CD4-positive, alpha-beta T cell treated with Interferon alpha-2 for 1 hour (primary cell): ENCODE measurements at places on chromosomes 16 and 17.

DNA sequence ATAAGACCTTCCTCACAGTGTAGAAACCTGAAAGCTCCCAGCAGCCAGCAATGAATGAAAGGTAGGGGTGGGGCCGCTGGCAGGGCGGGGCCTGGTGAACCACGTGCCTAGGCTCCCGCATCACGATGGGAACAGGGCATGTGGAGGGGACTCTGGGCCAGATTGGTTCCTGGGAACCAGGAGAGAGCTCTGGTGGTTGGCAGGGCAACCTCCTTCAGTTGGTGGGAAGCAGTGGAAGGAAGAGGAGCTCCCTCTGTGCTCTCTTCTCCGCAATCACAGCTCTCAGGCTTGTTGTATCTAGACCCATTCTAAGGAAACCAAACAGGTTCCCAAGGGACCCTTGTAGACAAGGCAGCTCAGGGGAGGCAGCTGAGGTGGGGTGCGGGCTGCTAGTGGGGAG lies 10.5 kb downstream of the GGA2 start:
- no peak for DNase-seq

DNA sequence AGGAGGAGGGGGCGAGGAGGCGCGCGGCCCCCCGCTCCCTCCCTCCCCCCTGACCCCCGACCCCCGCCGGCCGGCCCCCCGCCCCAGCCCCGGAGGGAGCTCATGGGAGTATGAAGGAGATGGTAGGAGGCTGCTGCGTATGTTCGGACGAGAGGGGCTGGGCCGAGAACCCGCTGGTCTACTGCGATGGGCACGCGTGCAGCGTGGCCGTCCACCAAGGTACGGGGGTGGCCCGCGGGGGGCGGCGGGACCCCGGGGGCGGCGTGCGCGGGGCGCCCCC lies 390 bp downstream of the MLLT6 start:
- no peak for DNase-seq

DNA sequence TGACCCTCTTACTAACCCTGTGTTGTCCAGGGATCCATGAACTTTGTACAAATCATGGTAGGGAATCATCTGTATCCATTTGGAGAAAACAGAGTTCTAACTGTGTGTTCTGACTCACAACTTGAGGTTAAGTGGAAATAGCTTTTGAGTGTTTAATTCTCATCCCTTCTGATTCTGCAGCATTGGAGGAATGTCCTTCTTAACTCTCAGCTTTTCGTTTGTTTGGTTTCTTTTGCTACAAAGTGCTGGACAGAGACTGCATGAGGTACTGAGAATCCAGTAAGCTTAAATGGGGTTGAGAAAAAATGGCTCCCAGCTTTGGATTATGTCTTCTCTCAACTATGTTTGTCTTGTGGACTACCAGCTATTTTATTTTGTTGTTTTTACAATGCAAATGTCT lies 352.1 kb upstream of the KIF2B start:
- no peak for DNase-seq

GRCh38 chr17:82299452-82299851 lies 18.0 kb downstream of the CD7 start:
- DNase-seq: peak; percentile 28

- DNase-seq: no peak
Measured at GRCh38 chr17:17994271-17995069, 21.8 kb downstream of the DRC3 start.

GRCh38 chr17:16923097-16923903 lies 48.6 kb downstream of the TNFRSF13B start:
- no peak for DNase-seq

DNA sequence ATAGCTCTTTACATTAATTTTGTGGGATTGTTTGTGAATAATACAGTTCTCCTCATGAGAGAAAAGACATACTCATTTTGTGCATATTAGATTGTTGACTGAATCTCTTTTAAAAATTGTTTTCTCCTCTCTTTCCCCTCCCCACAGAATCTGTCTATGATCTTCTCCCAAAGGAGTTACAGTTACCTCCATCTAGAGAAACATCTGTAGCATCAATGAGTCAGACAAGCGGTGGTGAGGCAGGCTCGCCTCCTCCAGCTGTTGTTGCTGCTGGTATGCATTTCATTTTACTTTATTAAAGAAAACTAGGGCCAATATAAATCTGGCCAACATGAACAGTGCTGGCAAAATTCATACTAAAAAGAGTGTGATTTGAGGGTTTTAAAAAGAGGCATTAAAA lies 60.5 kb downstream of the NFAT5 start:
- no peak for DNase-seq

- DNase-seq: no peak
Measured at GRCh38 chr17:15255713-15256454, 9.2 kb downstream of the PMP22 start.

DNA sequence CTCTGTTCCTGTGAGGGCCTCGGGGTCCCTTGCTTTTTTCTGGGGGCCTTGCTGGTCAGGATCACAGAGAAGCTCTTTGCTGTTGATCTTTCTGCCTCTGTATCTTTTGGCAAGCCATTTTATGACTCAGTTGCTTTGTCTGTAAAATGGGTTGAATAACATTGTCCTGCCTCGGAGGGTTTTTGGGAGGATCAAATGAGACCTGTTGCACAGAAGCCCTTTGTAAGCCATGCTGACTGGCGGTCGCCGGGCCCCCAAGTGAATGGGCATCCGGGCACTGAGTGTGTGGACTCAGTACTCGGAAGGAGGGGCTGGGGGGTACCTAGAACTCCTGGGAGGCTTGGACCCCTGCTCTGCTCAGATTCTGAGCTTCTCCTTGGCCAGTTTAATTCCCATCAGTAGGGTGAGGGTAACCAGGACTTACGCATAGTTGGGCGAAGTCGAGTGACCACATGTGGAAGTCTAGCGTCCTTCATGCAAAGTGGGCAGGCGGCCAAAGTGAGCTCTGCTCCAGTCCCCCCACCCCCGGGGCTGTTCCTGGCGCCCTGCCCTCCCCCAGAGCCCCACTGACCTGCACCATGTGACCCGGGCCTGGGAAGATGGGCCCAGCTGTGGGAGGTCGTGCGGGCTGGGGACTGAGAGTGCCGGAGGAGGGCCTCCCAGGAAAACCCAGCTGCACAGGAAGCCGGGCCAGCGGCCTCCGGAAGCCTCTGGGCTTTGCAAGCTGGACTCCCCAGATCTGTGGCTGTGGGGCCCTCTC lies 284.0 kb downstream of the SEC14L1 start:
- no peak for DNase-seq

- no peak for DNase-seq
Measured at GRCh38 chr17:66763056-66763455, 71.9 kb upstream of the CACNG5 start.

DNA sequence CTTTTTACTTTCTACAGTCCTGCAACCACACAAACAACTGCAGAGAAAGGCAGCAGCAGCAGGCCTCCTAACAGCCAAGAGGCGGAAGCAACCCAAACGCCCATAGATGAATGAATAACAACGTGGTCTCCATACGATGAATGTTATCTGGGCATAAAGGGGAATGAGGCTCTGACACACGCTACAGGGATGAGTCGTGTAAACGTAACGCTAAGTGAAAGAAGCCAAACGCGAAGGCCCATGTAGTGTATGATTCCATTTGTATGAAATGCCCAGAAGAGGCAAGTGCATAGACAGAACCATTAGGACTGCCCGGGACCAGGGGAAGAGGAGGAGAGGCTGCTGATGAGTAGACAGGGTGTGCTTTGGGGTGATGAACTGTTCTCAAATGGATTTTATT lies 94.8 kb upstream of the DNAH17 start:
- no peak for DNase-seq

DNA sequence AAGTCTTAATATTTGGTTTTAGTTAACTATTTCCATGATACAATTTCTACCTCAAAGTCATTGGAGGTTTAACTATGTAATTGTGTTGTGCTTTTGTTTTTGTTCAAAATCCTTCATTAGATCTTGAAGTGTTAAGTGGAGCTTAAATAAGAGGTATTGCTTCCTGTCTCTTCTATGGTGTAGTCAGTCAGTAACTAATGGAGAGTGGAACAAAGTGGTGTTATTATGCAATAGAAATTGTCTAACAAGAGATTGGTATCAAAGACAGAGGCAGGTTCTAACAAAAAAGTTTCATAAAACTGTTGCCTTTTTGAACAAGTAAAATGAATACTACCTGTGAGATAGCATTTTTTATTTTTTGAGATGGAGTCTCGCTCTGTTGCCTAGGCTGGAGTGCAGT lies 45.2 kb downstream of the GRB7 start:
- DNase-seq: no peak

- peak; percentile 69 for DNase-seq
Measured at GRCh38 chr16:11396241-11397048, 51.2 kb downstream of the RMI2 start.

GRCh38 chr17:37662353-37662752 lies 19.1 kb upstream of the DDX52 start:
- DNase-seq: no peak

- no peak for DNase-seq
Measured at GRCh38 chr17:82445542-82445941, 5.0 kb downstream of the CYBC1 start.

DNA sequence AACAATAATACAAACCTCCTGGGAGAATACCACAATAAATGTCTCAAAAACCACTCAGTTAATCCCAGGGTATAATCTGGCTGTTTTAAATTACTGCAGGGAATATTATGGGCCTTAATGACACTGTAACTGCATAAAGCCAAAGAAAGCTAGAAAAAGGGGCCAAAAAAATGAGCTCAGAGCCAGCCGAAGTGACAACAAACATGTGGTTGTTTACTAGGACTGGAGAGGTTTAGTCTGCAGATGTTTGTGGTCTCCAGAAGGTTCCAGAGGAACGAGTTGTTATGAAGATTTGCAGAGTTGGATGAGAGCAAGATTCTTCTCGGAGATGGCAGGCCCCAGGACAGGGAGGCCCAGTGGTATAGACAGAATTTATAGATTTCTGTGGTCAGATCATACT lies 97.1 kb upstream of the AKTIP start:
- no peak for DNase-seq

DNA sequence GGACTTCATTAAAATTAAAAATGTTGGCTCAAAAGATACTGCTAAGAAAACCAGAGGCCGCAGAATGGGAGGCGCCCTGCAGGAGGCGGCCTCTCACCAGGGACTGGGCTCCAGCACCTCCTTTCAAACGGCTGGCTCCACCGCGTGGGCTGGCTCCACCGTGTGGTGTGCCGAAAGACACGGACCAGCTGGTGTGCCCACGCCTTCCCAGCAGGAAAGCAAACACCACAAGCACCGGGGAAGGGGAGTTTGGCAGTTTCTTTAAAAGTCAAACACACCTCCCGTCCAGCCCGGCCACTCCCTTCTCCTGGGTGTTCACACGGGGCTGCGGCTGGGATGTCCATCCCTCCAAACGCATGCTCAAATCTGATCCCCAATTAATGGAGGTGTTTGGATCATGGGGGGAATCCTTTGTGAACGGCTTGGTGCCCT lies 13.9 kb downstream of the HAGH start:
- peak; percentile 35 for DNase-seq

GRCh38 chr16:19375561-19376158 lies 42.0 kb upstream of the TMC5 start:
- peak; percentile 23 for DNase-seq

- no peak for DNase-seq
Measured at GRCh38 chr17:62657690-62658089, 30.2 kb downstream of the MRC2 start.

GRCh38 chr17:72518753-72519597 lies 398.2 kb downstream of the SOX9 start:
- DNase-seq: no peak

GRCh38 chr17:885971-886571 lies 93.5 kb downstream of the NXN start:
- no peak for DNase-seq

- DNase-seq: no peak
Measured at GRCh38 chr17:55341432-55341831, 76.7 kb downstream of the HLF start.

GRCh38 chr17:36204724-36205500 lies 6.0 kb upstream of the CCL4L2 start:
- no peak for DNase-seq

- peak; percentile 73 for DNase-seq
Measured at GRCh38 chr17:4945176-4945943, 3.0 kb downstream of the PFN1 start.

DNA sequence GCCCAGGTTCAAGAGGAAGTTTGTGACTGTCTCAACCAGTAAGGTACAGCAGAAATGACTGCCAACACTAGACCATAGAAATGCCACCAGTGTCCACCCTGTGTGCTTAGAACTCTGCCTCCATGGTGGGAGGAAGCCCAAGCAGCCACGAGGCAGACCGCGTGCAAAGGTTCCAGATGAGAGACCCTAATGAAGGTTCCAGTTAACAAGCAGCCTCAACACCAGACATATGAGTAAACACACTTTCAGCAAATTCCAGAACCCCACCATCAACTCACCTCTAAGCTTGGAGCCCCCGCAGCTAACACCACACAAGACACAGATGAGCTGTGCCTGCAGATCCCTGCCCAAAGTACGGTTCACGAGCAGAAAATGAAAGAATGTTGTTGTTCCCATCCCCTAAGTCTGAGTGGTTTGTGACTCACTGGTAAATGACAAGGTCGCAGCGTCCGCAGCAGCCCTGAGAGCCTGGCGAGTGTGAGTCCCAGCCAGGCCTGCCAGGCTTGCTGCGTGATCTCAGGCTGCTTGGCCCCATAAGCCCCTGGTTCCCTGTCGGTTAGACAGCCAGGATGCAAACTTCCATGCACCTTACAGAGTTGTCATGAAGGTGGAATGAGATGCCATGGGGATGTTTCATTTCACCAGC lies 193.7 kb downstream of the C16orf95 start:
- DNase-seq: no peak

- DNase-seq: peak; percentile 66
Measured at GRCh38 chr17:42677921-42678781, 1.4 kb upstream of the PLEKHH3 start.

GRCh38 chr16:53991754-53992378 lies 287.9 kb downstream of the FTO start:
- DNase-seq: no peak

- DNase-seq: no peak
Measured at GRCh38 chr17:38466346-38467315, 38.4 kb downstream of the ARHGAP23 start.

DNA sequence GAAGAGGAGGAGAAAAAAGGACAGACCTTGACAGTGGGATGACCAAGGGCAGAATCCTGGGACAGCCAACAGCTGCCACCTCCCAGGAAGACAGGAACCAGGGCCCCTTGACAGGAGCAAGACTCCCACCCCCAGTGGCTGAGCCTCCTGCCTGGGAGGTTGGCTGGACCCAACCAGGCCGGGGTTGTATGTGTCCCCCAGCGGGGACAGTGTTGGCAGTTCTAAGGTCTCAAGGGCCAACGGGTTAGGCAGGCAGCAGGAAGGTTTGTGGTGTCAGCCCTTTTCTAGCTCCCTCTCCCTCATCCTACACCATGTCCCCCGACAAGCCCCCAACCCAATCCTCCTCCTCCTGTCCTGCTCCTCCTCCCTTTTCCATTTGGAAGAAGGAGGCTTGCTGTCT lies 126.2 kb downstream of the MRM1 start:
- DNase-seq: no peak
